RPMI7951 (cell line): ENCODE measurements at places on chromosomes 12 and 14. TPM values are rescaled to one million over a fixed set of nuclear protein-coding genes. Genes with fewer than 3 reads are reported as not detected.
A peak's percentile ranks its signal among the peaks of the same experiment; 100 is the strongest.

DNA sequence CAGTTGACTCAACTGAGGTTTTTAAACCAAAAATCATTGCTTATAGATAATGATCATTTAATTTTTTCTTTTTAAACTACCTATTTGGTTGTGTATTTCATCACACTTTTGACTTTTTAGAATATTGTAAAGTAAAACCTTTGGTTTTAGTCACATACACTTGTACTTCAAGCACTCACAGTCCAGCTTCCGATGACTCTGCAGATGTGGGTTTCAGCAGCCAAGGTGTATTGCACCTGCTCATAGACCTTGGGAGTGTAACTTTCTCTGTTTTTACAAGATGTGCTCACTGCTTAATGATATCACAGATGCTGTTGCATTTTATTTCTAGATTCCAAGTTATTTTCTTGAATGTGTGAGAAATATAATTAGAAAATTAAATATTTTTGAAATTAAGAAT lies 188.3 kb upstream of the SLC38A2 start:
- DNase-seq, result no peak

The KDM5A gene
- 16.8 and 20.3 TPM in 2 replicates for total RNA-seq

GRCh38 chr14:48747561-48748089 lies 838.6 kb downstream of the RPS29 start:
- no peak for DNase-seq

DNA sequence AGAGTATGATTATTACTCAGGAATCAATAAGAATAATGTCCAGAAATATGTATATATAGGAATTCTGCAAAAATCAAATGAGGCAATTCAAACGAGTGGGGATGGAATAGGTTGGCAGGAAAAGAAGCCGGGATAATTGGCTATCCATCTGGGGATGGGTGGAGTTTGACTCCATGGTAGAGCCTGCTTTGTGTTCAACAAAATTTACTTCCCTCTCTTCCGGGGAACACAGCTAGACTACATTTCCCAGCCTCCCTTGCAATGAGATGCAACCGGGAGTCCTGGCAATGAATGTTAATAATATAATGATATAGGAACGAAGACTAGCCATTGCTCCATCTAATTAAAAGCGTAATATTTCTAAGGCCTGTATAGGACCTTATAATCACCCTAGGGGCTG lies 146.6 kb downstream of the EFCAB11 start:
- no peak for DNase-seq

GRCh38 chr12:2552000-2552756 lies 242.6 kb upstream of the FKBP4 start:
- no peak for DNase-seq

- DNase-seq, result no peak
Observed at GRCh38 chr12:66644151-66644550, 34.7 kb downstream of the GRIP1 start.

The IFNG-AS1 gene
- not detected in 2 replicates for total RNA-seq

DNA sequence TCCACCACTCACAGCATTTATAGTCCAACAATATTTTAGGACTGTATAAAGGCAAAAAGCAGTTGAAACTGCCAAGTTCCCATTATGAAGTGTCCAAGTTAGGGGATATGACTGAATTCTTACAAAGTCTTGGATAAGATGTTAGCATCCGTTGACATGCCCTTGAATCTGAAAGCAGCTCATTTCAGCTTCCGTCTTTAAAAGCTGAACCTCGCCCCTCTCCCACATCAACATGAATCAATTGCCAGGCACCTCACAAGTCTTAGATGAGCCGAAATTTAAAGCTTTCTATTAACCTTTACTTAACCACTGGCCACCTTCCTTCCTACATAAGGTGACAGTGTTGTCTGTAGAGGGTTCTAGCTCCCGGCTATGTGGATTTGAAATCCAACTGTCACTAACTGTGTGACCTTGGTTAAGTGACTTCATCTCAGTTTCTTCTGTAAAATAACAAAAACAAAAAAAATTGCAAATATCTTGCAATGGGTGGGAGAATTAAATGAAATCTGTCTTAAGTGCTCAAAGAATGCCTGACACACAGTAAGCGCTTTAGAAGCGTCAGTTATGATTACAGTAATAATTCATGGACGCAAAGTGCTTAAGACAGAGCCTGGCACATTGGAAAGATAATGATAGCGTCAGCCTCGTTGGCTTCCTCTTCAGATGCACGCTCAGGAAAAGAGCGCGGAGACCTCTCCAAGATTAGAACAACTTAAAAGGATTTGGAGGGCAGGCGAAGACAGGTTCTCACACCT lies 1.2 kb downstream of the PPP1CC start:
- DNase-seq, result peak; percentile 18

The RNASE7 gene
- not detected in 2 replicates for total RNA-seq

GRCh38 chr14:105093038-105093430 lies 27.8 kb upstream of the GPR132 start:
- no peak for DNase-seq

DNA sequence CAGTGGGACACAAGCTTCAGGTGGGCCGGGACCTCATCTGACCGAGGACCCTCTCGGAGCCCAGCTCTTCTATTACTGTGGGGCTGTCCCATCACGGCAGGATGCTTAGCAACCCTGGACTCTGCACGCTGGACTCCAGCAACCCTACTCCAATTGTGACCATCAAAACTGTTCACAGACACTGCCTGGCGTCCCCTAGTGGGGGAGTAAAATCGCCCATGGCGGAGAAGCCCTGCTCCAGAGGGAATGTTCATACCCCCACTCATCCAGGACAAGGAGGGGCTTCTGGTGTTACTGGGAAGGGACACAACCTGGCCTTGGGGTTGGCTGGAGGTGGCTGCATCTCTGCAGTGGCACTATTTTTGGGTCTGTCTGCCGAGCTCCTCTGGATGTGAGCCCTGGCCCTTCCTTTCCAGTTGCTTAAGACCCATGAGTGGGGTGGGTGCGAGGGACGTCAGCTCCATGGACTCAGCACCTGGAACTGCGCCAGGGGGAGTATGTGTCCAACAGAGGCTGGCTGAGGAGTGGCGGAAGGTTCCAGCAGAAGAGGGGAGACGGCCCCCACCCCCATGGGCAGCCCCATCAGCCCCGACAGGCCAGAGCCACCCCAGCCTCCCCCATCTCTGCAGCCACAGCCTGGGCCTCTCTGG lies 103.8 kb downstream of the RFLNA start:
- no peak for DNase-seq

DNA sequence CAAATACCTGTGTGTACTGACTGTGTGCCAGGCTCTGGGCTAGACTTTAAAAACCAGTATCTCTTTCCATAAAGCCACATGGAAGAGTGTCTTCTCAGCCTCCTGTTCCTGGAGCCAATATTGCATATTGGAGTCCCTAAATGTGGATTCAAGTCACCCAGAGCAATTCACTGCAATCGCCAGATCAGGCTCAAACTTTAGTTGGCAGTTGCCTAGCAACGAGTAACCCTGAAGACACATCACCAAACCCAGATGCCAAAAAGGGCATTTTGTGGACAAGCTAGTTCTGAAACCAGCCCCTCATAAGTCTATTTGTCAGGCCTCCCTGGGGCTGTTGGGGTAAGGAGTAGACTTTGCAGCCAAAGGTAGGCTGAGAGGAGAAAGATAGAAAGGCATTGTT lies 13.7 kb downstream of the DPF3 start:
- peak; percentile 15 for DNase-seq

DNA sequence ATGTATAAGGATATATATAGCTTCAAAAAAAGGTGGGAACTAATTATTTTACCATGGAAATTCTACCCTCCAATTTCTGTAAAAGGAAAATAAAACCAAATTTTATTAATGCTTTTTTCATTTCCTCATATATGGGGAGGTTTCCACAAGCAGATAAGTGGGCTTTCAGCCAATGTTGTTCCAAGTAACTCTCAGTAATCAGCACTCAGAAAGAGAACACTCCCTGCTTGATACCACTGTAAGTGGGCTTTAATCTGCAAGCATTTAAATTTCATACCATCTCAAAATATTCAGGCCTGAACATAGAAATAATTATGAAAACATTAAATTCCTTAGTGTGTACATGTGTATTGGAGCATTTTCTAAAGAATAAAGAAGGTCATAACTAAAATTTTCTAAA lies 827.6 kb downstream of the C12orf50 start:
- DNase-seq, result no peak

The RITA1 gene
- total RNA-seq, result 39.5 and 43.0 TPM in 2 replicates

DNA sequence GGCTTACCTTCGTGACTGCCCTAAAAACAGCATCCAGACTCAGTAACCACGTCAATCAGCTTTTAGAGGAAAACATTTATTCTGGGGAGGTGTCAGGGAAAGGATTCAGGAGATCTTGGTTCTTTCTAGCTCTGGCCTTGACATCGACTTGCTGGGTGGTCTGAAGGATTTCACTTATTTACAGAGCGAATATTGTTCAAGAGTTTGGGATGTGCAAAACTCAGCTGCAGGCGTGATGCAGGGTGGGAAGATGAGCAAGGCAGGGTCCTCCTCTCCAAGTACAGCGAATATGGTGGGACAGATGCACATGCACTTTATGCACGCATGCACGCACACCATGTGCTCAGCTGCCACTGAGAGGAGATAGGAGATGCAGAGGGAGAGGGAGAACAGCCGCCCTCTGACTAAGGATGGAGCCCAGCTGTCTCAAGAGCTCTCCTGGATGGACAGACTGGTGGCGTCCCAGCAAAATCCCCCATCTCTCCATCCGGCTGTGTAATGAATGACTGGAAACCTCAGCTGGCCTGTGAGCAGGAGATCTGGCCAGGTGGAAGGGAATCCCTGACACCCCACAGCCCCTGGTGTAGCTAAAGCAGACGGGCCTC lies 24.4 kb upstream of the BDKRB1 start:
- DNase-seq, result no peak

GRCh38 chr14:99609245-99610170 lies 5.5 kb upstream of the CCDC85C start:
- no peak for DNase-seq

GRCh38 chr12:22105542-22105941 lies 59.5 kb downstream of the CMAS start:
- DNase-seq, result no peak

DNA sequence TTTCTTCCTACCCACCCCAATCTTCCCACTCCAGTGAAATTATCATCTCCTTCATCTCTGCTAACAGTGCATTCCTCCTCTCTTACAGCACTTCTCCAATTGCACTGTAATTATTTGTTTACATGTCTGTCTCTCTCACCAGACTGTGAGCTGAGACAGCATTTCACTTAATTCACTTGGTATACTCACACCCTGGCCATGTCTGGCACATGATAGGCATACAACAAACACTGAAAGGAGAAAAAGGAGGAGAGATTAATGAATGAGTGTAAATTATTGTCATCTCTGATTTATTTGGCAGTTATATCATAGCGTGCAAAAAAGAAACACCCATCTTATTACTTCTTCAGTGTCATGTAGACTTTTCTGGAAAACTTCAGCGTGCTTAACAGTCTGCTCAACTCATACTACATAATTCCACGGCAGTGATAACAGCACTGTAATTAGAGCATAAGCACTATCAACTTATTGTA lies 452.3 kb downstream of the ADAMTS20 start:
- DNase-seq, result no peak

DNA sequence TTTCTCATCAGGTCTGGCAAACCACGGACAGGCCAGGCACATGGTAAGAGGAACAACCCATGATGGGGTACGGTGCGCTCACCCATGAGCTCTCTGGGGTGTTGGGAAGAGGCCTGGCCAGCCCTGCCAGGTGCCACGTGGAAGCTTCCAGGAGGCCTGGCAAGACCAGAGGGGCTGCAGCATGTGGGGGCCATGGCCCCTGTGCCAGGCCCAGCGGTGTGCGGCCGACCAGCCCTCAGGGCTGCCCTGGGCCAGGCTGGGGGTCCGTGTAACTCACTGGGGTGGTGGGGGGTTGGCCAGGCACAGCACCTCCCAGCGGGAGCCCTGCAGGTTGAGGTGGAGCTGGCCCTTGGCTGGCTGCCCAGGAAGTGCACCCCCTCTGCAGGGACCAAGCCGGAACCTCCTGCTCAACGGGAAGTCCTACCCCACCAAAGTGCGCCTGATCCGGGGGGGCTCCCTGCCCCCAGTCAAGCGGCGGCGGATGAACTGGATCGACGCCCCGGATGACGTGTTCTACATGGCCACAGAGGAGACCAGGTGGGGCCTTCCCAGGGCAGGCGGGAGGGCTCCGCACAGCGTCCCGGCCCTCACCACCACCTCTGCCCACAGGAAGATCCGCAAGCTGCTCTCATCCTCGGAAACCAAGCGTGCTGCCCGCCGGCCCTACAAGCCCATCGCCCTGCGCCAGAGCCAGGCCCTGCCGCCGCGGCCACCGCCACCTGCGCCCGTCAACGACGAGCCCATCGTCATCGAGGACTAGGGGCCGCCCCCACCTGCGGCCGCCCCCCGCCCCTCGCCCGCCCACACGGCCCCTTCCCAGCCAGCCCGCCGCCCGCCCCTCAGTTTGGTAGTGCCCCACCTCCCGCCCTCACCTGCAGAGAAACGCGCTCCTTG lies 4.9 kb upstream of the CRIP2 start:
- DNase-seq, result no peak

DNA sequence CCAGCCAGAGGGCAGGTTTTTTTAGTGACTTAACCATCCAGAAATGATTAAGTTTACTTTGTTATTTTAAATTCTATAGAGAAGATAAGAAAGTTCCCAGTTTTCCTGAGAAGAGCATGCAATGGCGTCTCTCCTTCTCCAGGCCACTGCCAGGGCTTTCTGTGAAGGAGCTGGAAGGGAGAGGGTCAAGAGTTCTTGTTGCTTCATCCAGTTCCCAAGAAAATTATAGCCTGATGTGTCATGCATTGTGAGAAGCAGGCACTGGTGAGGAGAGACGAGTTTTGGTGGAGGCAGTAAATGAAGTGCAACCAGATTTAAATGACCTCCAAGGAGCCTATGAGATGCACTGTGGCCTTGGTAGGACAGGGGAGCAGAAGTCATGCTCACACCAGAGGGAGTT lies 14.2 kb downstream of the ELK3 start:
- DNase-seq, result peak; percentile 43

DNA sequence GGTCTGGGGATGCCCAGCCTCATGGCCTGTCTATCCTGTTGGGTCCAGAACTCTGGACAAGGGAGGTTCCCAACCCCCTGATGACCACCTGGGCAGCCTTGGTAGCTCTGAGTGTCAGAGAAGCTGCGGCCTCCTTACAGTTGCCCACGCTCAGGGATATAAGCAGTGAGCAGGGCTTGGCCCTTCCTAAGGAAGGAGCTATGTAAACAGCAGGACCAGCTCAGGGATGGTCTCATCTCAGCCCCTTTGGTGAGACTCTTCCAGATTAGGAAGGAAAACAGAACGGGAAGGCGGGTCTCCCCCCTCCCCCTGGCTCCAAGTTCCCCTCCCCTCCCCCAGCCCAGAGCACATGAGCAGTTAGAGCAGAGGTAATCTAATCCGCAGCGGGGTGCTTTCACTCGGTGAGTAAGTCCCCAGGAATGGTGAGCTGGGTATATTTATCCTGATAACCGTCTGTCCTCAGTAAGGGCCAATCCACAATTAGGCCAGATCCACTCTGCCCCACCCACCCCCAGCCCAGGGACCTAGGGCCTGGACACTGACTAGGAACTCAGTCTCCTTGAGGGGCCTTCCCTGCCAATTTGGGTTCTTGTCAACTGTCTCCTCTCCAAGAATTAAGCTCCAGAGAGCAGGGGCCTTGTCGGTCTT lies 29.5 kb upstream of the RPLP0 start:
- peak; percentile 96 for DNase-seq

- no peak for DNase-seq
Observed at GRCh38 chr14:81784084-81784483, 250.4 kb upstream of the SEL1L start.

The TOX4 gene
- 13.1 and 14.4 TPM in 2 replicates for total RNA-seq
